Upper lobe of right lung (tissue), 1 donor: ENCODE measurements at places on chromosomes 2 and 18. TPM values are rescaled to one million over a fixed set of nuclear protein-coding genes. Genes with fewer than 3 reads are reported as not detected.

DNA sequence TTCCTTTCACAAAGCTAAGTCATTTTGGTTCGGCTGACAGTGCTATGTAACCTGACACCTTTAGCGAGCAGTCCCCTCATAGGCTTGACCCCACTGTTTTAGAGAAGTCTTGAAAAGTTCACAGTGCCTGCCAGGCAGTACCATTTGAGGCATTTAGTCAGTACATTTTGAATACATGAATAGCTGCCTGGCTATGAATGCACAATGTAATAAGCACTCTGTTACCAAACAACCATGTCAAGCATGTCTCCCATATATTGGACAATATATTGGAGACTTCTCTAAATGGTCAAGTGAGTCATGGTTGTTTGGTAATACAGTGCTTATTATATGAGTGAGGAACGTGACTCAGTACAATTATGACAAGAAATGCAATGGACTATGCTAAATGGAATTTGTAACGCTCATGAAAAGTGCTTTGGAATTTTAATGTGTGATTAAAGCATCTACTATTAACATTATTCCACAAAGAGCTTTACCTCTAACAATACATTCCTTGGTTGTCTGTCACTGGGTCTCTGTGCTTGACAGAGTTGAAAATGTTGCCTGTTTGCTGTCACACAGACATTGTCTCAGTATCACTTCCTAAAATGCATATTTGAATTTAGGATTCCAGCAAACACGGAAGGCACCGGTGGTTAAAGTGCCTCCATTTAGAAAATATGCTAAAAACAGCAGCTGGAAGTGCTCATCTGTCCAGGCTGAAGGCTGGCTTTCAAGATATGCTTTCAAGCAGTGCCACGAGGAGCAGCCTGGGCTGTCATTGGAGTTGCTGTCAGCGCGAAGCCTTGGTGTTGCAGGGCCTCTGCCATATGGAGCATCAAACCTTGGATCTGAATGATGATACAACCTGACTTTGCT, 458.6 kb downstream of the FBXO15 start:
- H3K27me3 ChIP-seq: no peaks in the 10 kb centered on the region
- H3K4me3 ChIP-seq: no peak overlapping the region
- H3K36me3 ChIP-seq: no peaks in the 10 kb centered on the region
- H3K4me1 ChIP-seq: no peaks in the 10 kb centered on the region
- no peak for DNase-seq
- H3K27ac ChIP-seq: no peak overlapping the region

DNA sequence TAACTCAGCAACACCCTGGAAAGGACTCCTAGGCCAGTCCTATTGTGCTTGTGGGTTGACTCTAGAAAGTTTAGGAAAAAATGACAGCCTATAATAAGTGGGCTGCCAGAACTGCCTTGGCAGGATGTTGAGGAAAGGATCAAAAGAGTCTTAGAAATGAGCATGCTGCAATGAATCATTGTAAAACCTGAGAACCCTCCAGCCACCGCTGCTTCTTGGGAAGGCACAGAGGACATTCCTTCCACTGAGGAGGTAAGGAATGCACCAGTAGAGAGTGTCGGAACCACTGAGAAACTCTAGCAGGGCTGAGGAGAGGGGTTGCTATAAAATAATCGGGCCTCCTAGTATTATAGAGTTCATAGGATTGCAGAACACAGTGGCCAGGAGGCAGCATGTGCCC, 146.7 kb upstream of the SMIM21 start:
- no peak for DNase-seq
- no peaks in the 10 kb centered on the region for H3K4me1 ChIP-seq
- H3K27ac ChIP-seq: no peak overlapping the region
- H3K27me3 ChIP-seq: no peaks in the 10 kb centered on the region

DNA sequence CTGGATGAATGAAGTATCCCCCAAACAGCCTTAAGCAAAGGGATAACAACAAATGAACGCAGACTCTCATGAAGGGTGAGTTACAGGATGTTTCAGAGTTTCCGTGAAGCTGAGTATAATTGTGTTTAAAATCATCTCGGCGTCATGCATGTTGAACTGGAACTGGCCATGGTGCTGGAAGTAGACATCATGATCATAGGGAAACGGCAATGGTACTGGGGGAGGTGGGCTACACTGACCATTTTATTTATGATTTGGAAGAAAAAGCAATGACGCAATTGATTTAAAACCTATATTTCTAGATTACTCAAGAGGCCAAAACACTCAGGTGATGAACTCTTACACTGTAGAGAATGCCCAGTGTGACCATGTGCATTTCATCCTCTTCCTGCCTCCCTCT, 387.9 kb upstream of the MYT1L start:
- DNase-seq: no peak
- no peak overlapping the region for H3K4me3 ChIP-seq
- H3K4me1 ChIP-seq: no peaks in the 10 kb centered on the region

DNA sequence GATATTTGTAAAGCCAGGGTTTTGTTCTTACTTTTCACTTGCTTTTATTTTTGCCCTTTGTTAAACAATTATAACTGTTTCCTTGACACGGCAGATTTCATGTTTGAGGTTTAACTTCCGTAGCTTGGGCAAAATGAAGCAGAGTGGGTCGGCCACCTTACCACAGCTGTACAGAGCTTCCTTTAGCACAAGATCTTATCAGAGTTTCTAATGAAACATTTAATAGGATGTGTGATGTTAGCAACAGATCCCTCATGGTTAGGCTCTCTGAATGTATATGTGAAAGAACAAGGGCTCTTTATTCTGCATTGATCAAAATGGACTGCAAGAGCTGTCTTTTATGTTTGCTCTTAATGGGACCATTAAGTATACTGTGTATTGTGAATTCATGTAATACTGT, 22.3 kb downstream of the RNF125 start:
- no peak for DNase-seq
- no peak overlapping the region for H3K4me3 ChIP-seq
- H3K4me1 ChIP-seq: peaks cover 9% of the 10 kb centered on the region
- no peaks in the 10 kb centered on the region for H3K36me3 ChIP-seq
- no peaks in the 10 kb centered on the region for H3K27me3 ChIP-seq
- peak overlapping the region; percentile 26 for H3K27ac ChIP-seq

DNA sequence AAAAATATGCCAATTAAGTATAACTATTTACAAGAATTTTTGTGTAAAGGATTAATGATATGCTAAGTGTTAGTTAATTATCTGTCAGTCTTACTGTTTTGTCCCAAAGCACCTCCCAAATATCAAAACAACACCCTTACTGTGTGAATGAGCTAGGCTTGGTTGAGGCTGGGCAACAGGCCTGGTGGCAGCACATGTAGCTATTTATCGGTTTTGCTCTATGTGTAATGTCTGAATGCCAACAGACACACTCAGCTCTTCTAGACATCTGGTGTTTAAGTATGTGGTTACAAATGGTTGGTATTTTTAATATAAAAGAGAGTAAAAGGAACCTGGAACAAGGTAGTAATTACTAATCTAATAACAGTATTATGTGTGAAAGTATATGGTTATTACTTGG, 175.3 kb downstream of the RAB3GAP1 start:
- H3K27me3 ChIP-seq: no peaks in the 10 kb centered on the region
- H3K27ac ChIP-seq: no peak overlapping the region
- H3K4me3 ChIP-seq: no peak overlapping the region
- no peaks in the 10 kb centered on the region for H3K36me3 ChIP-seq
- H3K4me1 ChIP-seq: no peaks in the 10 kb centered on the region

DNA sequence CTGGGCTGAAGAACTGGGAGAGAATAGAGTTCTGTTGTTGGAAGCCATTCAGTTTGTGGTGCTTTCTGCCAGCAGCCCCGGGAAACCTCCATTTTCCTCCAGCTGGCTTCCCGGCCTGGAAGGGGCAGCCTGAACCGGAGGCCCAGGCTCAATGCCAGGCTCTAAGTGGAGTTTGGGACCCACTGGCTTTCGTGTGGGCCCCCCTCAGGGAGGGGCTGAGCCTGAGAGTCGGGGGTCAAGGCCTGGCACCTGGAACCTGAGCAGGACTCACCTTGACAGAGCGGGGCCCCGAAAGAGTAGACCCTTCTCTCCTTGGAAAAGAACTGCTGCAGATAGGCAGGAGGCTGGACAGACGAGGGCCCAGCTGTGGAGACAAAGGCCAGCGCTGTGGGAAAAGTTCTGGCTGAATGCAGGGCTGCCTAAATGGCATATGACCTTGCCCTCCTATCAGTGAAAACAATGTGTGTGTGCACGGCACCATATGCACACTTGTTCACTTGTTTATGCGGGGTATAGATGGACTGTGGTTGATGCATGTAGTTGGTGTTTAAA, 34.8 kb upstream of the ASB18 start:
- H3K4me3 ChIP-seq: no peak overlapping the region
- no peaks in the 10 kb centered on the region for H3K36me3 ChIP-seq
- H3K4me1 ChIP-seq: no peaks in the 10 kb centered on the region
- no peak overlapping the region for H3K27ac ChIP-seq
- no peak for DNase-seq

GRCh38 chr2:126661702-126662500, 5.9 kb downstream of the GYPC start:
- H3K27ac ChIP-seq: peak overlapping the region; percentile 42
- no peaks in the 10 kb centered on the region for H3K27me3 ChIP-seq
- H3K4me3 ChIP-seq: no peak overlapping the region
- H3K36me3 ChIP-seq: no peaks in the 10 kb centered on the region
- peaks cover 78% of the 10 kb centered on the region for H3K4me1 ChIP-seq
- DNase-seq: no peak

DNA sequence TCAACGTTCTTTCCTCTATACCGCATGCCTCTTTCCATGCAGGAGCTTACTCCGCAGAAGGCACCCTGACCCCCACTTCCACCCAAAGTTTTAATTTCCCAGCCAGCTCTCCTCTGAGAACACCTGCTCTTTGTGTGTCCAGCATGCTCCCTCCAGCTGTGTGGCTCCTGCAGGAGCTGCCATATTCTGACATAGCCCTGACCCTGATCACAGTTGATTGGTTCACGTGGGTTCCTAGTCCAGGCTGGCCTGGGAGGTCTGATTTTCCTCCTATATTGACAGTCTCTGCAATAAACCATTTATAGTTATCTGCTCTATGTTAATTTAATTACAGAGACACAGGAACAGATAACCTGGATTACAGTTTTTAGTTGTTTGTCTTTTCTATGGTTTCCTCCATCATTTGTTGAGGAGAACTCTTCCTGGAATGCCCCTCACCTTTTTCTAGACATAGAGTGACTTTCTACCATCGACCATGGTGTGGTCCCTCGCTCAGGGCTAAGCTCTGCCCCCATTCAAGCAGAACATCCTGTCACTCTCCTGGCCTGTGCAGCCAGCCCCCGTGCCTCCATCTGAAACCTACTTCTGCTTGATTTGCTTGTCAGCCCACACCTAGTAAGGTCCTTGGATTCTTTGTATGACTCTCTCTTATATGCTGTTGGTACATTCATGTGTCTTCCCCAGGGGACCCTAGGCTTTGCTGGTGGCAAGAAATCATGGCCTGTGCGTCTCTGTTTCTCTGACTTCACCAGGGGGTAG, 231.5 kb downstream of the LPIN1 start:
- H3K27ac ChIP-seq: no peak overlapping the region
- H3K4me1 ChIP-seq: no peaks in the 10 kb centered on the region
- DNase-seq: no peak
- H3K36me3 ChIP-seq: no peaks in the 10 kb centered on the region
- H3K4me3 ChIP-seq: no peak overlapping the region
- H3K27me3 ChIP-seq: no peaks in the 10 kb centered on the region

DNA sequence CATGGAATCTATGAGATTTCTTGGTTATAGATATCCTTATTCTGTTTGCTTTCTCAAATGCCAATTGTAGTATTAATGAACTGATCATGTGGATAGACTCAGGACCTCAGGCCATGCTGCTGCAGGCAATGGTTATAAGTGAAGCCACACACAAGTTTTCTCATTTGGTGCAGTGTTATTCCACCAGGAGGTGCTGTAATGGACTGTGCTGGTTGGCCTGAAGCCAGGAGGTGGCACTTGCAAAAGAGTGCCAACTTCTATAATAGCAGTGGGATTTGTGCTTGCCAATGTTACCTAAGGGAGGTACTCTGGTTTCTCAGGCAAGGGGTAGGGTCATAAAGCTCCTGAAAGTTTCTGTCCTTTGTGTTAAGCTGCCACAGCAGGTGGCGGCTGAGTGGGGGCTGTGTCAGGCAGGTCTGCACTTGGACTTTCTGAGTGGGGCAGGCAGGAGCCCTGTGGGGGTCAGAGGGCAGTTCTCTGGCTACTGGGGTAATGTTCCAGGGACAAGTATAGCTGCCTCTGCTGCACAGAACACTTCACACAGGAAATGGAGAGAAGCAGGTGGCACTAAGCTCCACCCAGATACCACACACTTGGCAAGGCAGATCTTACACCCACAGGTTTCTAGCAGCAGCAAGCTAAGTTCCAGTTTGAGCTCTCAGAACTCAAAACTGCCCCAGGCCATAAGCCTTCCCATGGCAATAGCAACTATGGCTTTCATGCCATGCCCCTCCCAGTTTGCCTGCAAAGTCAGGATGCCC, 352.6 kb upstream of the CWC22 start:
- H3K36me3 ChIP-seq: no peaks in the 10 kb centered on the region
- no peaks in the 10 kb centered on the region for H3K4me1 ChIP-seq
- H3K4me3 ChIP-seq: no peak overlapping the region
- no peak for DNase-seq

DNA sequence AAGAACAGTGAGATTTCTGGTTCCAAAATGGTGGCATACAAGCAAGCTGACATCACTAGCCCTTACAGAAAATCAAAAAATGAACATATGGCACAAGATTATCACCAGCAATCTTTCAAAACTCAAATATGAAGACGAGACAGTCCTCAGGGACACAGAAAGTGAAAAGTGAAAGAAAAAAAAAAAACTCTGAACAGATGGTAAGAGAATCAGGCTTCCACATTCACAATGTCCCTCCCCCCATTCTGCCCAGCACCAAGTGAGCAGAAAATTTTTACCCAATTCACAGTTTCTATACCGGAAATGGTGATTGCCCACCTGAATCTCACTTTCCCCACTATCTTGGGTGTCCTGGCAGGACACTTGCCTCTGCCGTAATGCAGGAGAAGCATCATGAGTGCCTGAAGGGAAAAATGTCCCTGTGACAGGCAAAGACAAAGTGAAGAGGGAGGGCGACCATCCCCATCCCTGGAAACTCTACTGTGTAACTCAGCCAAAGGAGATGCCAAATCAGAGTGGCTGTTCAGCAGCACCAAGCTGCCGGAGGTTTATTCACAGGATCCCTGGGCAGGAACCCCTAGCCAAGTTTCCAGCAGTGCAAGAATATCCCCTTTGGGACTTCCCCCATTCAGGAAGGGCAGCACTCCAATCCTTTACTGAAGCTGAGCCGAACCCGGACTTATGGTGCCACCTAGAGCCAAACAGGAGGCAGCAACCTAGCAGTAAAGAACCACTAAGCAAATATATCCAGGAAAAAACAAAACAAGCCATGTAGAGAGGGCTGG, 312.2 kb downstream of the LRATD1 start:
- no peak overlapping the region for H3K27ac ChIP-seq
- no peak for DNase-seq
- H3K27me3 ChIP-seq: no peaks in the 10 kb centered on the region
- H3K36me3 ChIP-seq: no peaks in the 10 kb centered on the region

The CTNNA2 gene
- not detected for total RNA-seq

The C2orf42 gene
- 9.6 TPM for total RNA-seq

The ANKRD30BL gene
- not detected for total RNA-seq

The ZSWIM2 gene
- not detected for total RNA-seq

The GKN2 gene
- total RNA-seq: 77.2 TPM

The GAREM1 gene
- 11.5 TPM for total RNA-seq

The IL36G gene
- not detected for total RNA-seq

The EML4 gene
- 83.0 TPM for total RNA-seq
